Stimulated activated CD4-positive, alpha-beta T cell treated with anti-CD3 and anti-CD28 coated beads, Interleukin-4, amount 100 ng/mL, for 48 hours (primary cell): ENCODE measurements at places on chromosomes 4 and X.

DNA sequence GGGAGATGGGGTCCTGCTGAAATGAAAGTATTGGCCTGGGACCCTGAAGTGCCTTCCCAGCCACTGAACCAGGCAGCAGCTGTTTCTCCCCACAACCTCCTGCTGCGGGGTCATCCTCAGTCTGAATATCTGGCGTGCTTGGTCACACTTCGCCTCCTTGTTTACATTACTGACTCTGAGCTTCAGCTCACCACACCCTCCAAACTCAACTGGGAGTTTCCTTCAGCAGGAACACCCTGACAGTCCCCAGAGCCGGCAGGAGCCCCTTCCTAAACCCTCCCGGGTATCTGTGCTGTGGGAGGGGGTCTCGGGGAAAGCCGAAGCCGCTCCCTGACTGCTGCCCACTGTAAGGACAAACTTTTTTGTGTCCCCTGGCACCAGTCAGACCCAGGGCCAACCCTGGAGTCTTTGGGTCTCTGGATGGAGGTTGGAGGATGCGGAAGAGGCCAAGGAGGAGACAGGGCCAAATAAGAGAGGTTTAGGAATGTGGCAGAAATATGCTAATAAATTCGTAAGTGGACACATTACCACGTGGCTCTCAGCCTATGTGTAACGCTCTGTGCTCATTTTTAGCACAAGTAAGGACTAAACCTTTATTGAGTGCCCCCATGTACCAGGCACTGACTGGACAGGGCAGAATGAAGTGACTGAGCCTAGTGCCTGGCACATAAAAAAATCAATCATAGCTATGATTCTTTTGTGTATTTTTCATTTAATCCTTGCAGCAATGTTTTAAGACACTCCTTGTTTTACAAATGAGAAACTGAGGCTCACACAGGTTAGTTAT lies 20.7 kb downstream of the FHDC1 start:
- DNase-seq: no peak

GRCh38 chrX:127578395-127578794 lies 473.8 kb downstream of the ACTRT1 start:
- DNase-seq: no peak

DNA sequence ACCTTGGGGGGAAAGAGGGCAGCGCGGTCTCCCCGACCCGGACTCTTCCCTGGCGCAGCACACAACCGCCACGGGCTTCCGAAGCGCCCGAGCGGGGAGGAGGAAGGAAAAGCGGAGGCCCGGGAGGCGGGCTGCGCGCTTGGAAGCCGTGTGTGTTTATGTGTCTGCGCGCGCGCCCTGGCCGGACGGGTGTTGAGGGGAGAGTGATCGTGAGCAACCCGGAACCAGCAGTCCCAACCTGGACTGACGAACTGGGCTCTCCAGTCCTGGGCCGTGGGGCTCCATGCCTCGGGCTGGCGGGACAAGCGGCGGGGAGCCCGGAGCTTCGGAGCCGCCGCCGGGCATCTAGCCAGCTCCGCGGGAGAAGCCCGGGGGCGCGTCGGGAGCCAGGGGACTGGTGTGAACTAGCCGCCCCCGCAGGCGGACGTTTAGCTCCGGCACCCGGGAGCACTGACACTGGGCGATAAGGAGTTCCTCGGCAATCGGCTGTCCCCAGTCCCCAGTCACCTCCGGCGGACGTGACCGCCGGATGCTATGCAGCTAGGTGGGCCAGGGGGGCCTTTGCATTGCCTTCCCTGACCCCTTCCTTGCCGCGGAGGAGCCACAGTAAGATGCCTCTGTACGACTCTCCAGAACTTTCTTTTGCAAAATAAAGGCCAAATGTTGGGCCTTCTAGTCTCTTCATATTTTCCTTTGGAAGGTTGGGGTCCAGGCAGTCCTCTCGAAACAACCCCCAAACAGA lies 74.8 kb upstream of the BCOR start:
- DNase-seq: no peak

GRCh38 chr4:184100297-184100885 lies 117.3 kb downstream of the ENPP6 start:
- peak; percentile 59 for DNase-seq

DNA sequence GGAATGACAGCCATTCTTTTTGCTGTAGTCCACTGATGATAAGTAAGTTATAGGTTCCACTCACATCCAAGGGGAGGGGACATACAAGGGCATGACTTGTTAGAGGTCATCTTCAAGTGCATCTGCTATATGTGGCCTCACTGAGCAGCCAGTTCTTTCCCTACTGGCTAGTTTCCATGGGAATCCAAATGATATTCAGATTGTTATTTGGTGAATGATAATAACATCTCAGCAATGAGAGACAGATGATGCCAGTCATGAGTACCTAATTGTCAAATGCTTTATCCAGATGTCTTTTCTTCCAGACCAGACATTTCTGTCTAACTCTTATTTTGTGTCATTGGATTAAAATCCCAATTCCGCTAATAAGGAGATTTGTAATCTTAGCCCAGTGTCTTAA lies 460.4 kb upstream of the BOD1L1 start:
- no peak for DNase-seq

GRCh38 chr4:24550441-24551175 lies 33.7 kb downstream of the DHX15 start:
- no peak for DNase-seq

- DNase-seq: peak; percentile 12
Observed at GRCh38 chr4:123443401-123444289, 47.0 kb downstream of the SPRY1 start.

GRCh38 chrX:12412561-12412960 lies 274.3 kb downstream of the FRMPD4 start:
- no peak for DNase-seq

DNA sequence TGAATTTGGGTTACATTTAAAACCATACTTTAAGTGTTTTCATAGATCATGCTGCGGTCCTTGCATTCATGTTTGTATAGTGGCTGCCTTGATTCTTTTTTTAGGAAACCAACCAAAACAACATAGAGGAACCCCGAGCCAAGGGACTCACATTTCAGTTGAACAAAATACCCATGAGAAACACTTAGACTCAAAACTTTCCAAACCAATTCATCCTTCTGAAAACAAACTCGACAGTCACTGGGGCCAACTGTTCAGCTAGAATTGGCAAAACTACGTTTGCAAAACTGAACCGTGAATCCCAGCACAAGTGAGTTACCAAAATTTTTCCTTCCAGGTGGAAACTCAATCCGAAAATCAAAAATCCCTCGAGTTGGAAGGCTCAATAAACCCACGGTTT lies 1.4 kb downstream of the ADGRA3 start:
- DNase-seq: no peak

DNA sequence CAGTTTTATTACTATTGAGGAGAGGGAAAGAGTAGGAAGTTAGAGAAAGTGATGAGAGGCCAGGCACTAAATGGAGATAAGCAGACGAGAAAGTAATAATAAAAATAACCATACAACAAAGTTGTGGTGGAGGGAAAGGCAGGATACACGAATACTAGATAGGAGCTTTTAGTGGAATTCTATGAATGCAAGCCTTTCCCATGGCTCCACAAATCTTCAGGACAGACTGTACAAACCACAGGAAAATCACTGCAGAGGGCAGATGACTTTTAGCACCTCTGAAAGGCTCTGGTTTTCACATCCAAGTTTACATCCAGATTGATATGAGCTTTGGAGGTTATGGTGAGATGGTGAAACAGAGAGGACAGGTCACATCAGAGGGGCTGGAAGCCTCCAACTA lies 41.5 kb downstream of the TNIP3 start:
- DNase-seq: no peak

- DNase-seq: peak; percentile 5
Observed at GRCh38 chr4:109434007-109434971, 674 bp downstream of the SEC24B start.

- DNase-seq: no peak
Observed at GRCh38 chr4:56803471-56803870, 18.0 kb downstream of the SPINK2 start.

DNA sequence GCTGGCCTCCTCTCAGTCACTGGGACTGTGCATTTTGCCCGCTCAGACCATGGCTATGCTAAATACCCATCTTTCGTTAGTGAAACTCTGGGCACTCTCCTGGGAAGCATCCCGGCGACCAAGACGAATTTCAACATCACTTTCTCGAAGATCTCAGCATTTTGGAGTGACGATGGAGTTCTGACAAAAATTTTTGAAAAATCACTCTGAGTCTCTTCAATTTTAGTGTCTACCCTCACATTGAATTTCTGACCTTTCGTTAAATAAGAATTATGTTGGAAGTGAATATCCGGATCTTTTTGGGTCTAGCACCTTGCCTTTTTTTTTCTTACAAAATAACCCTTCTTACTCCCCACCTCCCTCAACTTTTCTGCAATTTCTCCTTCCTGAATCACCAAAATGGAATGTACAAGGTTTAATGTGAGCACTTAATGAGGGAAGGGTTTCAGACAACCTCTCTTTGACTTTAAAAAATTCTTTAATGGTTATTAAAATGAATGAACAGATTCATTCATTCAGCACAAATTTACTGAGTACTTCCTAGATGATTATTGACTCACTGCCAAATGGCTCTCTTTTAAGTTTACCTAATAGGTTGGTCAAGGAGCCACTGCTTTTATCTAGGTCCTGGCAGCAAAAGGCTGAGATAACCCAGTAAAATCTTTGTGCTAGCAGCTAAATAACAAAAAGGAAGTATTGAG lies 746 bp upstream of the AADAT start:
- DNase-seq: no peak

GRCh38 chr4:173371292-173372192 lies 788 bp downstream of the SAP30 start:
- DNase-seq: peak; percentile 9

DNA sequence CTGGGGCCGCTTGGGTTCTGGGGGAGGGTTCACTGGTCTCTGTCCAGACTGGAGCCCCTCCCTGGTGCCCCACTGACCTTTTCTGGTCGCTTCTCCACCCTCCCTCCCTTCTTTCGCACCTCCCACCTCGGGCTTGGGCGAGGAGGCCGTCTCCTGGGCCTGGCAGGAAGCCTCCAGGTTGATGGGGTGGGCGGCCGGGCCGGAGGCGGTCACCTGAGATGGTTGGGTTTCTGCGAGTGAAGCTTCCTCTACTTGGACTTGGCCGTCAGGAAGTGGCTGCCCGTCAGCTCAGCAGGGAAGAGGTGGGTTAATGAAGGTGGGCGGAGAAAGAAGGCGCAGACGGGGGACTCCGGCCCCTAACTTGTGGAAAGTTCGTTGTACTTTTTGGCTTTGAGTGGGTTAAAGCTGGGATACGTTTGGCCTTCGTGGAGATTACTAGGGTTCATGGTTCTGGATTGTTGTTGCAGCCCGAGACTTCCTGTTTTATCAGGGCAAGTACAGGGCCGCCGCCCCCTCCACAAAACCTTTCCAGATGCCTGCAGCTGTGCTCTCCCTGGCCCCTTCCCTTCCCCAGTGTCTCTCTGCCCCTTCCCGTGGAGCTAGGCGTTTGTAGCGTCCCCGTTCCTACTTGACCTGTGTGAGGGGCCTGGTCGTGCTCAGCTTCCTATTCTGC lies 1.2 kb downstream of the AKAP17A start:
- DNase-seq: no peak

DNA sequence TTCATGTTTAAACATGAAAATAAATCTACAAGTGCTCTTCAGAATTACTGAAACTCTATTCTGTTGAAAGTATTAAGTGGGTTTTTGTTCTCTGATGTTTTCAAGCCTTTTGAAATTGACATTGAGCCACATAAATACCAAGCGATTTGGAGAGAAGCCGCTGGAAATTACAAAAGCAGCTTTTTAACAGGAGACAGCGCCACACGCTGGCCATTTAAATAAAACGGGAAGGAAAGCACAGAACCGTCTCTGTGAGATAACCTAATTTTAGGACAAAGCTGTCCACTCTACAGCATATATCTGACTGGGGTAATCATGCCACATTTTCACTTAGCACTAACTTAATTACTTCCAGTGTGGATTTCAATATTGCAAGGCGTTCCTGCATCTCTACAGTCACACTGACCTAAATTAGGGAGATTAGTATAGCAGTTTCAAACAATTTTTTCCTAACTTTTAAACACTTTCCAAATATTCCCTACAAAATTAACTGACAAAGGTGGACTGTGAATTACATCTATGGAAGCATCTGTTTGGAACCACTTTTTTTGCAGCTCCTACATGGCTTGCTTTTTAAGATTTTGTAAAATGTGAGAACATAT lies 6.8 kb upstream of the ANOS1 start:
- no peak for DNase-seq

DNA sequence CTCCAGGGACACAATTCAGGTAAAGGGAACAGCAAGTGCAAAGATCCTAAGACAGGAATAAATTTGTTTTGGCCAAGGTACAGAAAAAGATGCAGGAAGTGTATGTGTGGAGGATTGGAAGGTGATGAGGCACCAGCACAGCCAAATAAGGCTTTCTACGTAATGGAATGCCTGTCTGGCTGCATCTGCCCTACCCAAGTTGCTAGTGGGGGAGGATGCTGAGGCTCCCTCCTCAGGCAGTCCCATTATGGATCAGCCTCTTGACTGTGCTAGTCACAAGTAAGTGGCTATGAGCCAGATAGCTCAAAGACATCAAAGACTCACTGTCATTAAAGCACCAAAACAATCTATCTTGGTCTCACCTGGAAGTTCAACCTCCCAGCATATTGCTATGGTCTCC lies 300.9 kb upstream of the FAT4 start:
- no peak for DNase-seq

- no peak for DNase-seq
Observed at GRCh38 chrX:17067534-17067933, 121.1 kb downstream of the REPS2 start.

GRCh38 chr4:119025420-119025819 lies 110.2 kb upstream of the MYOZ2 start:
- no peak for DNase-seq

DNA sequence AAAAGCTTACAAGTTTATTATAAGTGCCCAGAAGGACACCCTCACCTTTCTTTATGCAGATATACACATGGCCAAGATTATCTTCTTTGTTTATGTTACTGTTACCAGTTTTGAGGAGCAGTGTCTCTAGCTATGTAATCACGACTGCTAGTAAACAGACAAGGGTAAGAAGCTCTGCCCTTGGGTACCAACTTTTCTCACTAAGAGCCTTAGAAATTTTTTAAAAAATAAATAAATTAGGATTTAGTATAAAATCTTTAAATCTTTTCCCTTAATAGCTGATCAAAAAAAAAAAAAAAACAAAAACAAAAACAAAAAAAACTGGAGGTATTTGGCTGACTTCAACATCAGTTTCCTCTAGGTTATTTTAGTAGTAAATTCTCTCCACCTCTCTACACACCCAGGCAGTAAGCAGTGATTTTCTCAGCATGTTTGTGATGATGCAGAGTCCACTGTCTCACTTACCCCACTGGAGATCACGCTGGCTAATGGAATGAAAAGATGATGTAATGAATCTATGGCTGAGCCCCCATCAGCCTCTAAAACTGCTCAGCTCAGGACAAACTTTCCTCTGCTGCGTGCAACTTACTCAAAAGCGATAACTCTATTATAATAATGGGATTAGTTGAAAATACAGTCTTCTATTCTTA lies 125.9 kb downstream of the FRYL start:
- DNase-seq: no peak

- no peak for DNase-seq
Observed at GRCh38 chr4:36128689-36129088, 115.6 kb downstream of the ARAP2 start.

DNA sequence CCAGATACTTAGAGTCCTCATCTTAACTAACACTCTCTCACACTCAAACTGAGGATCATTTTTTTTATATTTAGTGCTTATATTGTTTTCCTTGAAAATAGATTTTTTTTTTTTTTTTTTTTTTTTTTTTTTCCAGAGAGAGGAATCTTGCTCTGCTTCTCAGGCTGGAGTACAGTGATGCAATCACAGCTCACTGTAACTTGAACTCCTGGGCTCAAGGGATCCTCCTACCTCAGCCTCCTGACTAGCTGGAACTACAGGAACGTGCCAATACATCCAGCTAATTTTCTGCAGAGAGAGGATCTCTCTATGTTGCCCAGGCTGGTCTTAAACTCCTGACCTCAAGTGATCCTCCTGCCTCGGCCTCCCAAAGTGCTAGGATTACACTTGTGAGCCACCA lies 650.3 kb upstream of the ATOH1 start:
- DNase-seq: no peak
